NCI-H1417 (cell line): ENCODE measurements at places on chromosomes 1 and 21.

DNA sequence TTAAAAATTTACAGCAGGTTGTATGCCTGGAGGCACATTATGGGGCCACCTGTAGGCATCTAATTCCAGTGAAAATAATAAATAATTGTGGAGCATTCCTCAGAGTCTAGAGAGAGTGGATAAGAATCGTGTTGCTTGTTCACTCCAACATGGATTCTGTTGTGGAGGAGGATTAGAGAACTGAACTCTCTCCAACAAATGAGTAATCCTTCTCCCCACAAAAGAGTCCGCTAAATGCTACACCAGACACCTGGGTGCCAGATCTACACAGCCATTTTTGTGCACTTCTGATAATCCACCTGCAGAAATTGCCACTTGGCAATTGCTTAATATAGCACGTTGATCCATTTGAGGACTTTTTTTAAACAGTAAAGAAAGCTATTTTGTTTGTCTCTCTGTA lies 113.7 kb upstream of the DPYD start:
- no peak for DNase-seq

DNA sequence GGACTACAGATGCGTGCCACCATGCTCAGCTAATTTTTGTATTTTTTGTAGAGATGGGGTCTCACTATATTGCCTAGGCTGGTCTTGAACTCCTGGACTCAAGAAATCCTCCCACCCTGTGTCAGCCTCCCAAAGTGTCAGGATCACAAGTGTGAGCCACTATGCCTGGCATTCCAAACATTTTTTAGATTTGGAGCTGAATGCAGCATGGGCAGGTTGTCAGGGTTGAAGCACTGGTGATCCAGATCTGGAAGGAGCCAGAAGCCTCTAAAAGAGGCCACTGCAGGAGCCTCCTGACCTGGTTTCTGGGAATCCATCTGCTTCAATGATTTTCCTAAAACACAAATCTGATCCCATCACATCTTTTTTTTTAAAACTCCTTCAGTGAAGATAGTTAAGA lies 1.8 kb upstream of the CTPS1 start:
- no peak for DNase-seq

GRCh38 chr1:86395751-86396497 lies at the start of gene ODF2L:
Gene ODF2L (minus strand): TSS chr1:86396323. CDS start chr1:86387027, 9,296 bp downstream.
- DNase-seq: peak; percentile 85

DNA sequence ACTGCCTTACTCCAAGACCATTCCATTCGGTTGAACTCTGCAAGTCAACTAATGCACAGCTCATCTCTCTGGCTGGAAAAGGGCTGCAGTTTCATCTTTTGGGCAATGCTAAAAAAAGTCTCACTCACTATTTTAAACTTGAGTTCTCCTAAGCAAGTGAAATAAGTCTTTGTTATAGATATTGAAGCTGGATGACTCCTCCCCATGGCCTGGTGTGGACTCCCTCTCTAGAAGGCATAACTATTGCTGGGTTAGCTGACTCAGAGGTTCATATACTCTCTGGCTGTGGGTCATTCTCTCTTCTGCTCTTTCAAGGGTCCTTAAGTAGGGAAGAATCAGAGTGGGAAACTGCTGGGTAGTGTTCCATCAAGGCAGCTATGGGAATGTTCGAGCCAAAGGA lies 88.0 kb downstream of the XCL2 start:
- no peak for DNase-seq

GRCh38 chr1:155657463-155657862 lies 31.1 kb downstream of the YY1AP1 start:
- no peak for DNase-seq

- no peak for DNase-seq
Measured at GRCh38 chr1:210625715-210626114, 297.0 kb downstream of the HHAT start.

- peak; percentile 90 for DNase-seq
Measured at GRCh38 chr1:213988507-213989001, 781 bp downstream of the PROX1 start.

GRCh38 chr1:198167436-198167934 lies 10.7 kb downstream of the NEK7 start:
- no peak for DNase-seq

DNA sequence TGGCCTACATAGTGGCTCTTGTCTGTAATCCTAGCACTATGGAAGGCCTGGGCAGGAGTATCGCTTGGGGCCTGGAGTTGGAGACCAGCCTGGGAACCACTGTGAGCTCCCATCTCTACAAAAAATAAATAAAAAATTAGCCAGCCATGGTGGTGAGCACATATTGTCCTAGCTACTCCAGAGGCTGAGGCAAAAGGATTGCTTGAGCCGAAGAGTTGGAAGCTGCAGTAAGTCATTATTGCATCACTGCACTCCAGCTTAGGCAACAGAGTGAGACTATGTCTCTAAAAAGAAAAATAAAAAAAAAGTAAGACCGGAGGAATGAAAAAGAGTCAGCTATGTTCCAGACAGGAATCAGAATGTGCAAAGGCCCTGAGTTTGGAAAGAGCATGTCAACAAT lies 115.3 kb downstream of the CYYR1 start:
- no peak for DNase-seq

DNA sequence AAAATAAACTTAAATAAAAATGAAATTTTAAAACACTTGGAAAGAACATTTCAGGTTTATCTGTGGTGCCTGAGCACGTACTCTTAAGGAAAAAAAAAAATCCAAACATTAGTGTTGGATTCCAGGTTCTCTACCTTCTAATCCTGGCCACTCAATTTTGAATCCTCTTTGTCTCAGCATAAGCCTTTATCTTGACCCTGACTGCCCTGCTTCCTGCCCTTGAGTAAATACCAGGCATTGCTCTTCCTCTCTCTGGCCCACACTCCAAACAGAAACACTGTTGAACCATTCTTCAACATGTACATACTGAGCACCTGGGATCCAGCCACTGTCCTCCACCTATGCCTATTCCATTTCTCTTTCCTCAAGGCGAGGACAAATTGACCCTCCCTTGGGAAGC lies 11.4 kb upstream of the VANGL1 start:
- no peak for DNase-seq

DNA sequence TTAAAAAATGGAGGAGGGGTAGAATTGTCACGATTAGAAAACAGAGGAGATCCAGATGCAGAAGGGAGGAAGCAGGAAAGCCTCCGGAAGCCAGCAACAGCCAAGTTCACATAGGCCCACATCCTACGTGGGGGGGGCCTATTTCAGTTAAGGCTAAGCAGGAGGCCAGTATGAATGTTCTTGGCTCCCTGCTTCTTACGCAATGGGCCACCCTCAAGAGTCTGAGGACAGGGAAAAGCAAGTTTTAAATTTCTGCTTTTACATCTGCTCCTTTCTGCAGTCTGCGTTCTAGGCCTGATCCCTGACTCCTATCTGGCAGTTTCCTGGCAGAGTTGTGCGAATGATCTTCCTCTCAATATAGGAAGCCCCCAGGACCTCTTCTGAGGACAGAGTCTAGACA lies 30.6 kb downstream of the RABIF start:
- no peak for DNase-seq

- peak; percentile 30 for DNase-seq
Measured at GRCh38 chr1:3017440-3018050, 3.7 kb upstream of the ACTRT2 start.

DNA sequence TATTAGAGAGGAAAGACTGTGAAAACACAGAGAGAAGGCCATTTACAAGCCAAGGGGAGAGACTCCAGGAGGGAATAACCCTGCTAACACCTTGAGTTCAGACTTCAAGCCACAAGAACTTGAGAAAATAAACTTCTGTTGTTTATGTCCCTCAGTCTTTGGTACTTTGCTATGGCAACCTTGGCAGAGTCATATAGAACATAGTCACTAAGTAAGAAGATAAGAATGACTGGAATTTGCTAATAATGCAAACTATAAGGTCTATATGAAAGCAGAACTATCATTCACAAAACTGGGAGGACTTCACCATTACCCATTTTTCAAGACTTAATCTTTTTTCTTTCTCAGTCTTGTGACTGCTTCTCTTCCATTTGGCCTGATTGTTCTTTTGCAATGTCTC lies 767.3 kb upstream of the ADAMTS5 start:
- no peak for DNase-seq

DNA sequence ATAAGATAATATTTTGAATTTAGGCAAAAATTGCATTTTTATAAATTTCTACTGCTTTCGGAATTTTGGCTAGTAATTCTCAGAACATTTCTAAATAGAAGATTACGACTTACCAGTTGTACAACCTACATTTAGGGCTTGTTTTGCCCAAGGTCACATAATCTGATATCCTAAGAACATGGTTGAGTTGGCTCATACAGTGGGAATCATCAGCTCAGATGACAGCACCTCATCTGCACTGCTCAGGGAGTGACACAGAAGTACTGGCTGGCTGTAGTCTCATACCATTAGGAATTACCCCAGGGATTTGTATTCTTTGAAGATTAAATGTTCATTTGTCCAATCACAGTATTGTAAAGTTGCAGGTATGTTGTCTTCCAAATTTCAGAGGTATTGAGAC lies 217.6 kb downstream of the ADGRL2 start:
- no peak for DNase-seq

DNA sequence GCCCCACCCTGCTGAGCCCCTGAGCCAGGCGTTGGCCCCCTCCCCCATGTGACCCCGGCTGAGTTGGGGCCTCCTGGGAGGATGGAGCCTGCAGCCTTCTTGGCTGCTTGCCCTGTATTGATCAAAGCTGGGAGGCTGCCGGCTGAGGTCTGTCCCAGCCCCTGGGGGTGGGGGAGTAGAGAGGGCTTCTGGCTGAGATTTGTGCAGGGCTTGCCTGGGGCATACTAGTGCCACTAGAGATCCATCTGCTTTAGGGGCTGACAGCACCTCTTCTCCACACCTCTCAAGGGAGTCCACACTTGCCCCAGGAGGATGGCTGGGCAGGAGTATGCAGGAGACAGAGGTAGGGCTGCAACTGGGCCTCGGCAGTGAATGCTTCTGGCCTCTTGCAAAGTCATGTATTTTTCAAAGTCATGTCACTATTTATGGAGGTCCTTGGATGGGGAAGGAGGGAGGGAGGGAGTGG lies 53.6 kb upstream of the SSBP3 start:
- DNase-seq: peak; percentile 49

- peak; percentile 70 for DNase-seq
Measured at GRCh38 chr1:33966346-33967141, 102.7 kb downstream of the HMGB4 start.

DNA sequence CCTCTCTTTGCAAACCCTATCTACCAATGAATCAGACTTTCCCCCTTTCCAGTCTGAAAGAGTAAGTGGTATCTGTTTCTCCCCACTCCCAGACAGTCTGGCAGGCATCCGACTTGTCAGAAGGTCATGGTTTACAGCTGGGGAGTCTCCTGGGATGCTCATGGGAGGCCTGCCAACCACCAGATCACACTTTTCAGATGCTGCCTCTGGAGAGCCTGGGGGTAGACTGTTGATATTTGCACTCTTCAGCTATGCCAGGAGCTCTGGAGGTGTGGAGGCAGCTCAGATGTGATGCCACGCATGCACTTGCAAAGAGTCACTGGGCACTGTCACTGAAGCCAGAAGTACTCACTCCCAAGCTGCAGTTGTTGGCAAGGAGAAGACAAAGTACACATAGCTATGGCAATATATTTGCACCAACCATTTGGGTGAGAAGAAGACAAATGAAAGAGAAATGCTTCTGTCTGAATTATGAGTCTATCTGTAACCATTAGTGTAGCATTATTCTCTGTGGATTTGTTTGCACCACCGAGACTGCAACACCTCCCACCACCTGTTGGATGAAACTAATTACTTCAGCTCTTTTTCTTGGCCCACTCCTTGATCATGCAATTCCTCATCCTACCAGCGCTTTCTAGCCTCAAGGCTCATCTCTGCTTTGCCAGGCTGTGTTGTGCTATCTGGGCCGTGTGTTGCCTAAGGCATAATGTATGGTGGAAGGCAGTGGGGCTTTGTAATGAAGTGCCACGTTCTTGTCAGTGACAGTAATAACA lies 133.0 kb upstream of the SPAG17 start:
- no peak for DNase-seq

- DNase-seq: no peak
Measured at GRCh38 chr1:165179306-165179705, 177.2 kb downstream of the LMX1A start.

GRCh38 chr1:160127865-160128523 lies 12.4 kb downstream of the ATP1A2 start:
- no peak for DNase-seq

- DNase-seq: no peak
Measured at GRCh38 chr1:37549341-37549740, 4.8 kb downstream of the SNIP1 start.

GRCh38 chr1:209884665-209885117 lies 53.3 kb upstream of the SYT14 start:
- peak; percentile 23 for DNase-seq

DNA sequence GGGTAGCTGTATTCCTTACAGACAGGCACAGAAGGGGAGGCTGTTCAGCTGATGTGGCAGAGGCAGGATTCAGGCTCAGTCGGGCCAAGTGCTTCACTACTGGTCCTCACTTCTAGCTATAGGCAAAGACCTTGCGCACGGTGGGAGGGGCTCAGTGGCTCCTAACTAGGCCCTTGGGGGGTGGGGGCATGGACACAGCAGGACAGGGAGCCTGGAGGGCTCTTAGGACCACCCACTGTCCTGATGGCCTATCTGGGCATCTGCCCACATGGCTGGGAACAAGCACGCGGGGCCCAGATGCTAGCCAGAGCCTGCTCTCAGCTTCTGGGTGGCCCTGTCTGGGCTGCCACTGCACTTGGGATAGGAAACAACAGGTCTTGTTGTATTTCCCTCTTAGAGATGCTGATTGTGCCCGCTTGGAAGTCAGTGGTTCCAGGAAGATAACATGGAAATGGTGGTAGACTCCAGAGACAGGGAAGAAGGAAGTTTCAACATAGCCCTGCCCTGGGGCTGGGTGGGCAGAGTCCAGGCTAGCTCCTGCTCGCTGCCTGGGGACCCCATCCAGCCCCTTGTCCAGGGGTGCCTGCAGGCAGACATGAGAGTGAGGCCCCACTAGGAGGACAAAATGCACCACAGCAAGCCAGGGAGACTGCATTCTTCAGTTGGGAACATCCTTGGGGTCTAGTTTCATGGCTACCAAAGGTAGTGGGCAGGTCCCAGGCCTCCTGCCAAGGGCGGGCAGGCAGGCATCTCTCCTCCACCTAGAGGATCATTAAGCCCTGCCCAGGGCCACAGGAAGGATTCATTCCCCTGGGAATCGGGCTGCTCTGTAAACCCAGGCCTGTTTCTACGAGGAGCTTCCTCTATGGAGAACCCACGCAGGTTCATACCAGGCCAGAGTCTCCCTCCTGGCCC lies 102.5 kb downstream of the BCAR3 start:
- no peak for DNase-seq

DNA sequence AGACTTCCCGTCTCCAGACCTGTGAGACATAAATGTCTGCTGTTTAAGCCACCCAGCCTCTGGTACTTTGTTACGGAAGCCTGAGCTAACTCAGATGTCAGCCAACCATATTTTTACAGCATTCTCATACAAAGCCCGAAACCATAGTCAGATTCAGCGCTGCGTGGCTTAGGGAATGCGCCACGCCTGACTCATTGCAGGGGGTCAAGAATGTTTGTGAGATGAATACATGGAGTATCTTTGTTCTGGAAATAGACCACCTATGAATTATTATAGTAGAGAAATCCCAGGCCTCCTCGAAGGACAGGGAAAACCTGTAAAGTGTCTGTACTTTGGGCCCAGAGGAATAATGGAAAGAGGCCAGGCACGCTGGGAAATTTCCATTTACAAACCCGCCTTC lies 434.8 kb downstream of the CAMTA1 start:
- no peak for DNase-seq
